Vagina (tissue), 2 donors: ENCODE measurements at places on chromosomes 13 and 19. TPM values are rescaled to one million over a fixed set of nuclear protein-coding genes. Genes with fewer than 3 reads are reported as not detected.

Gene ZNF30
- 2.5 TPM for total RNA-seq

Gene ZNF560
- 0.49 TPM for total RNA-seq

Gene ELSPBP1
- not detected for total RNA-seq

Gene CEACAM8
- total RNA-seq = not detected

Gene TMEM272
- 0.25 TPM for total RNA-seq

Gene MAP4K1
- 47.9 TPM for total RNA-seq

Gene SPRED3
- 0.49 TPM for total RNA-seq

Gene SHISA7
- total RNA-seq = 0.25 TPM

Gene URAD
- not detected for total RNA-seq

Gene CAPS
- 35.8 TPM for total RNA-seq

Gene GPR4
- 3.4 TPM for total RNA-seq

Gene FBXO27
- total RNA-seq = 3.7 TPM

Gene ONECUT3
- total RNA-seq = not detected

Gene ZNF486
- total RNA-seq = 4.2 TPM

Gene ATP4B
- not detected for total RNA-seq

Gene GIPC1
- total RNA-seq = 81.0 TPM

Gene ATXN8OS
- not detected for total RNA-seq

Gene ZNF66
- 6.4 TPM for total RNA-seq

- no peak overlapping the region for H3K4me3 ChIP-seq
- H3K27ac ChIP-seq = no peak overlapping the region
- H3K4me1 ChIP-seq = no peaks in the 10 kb centered on the region
- H3K27me3 ChIP-seq = no peaks in the 10 kb centered on the region
- DNase-seq = no peak
- H3K36me3 ChIP-seq = no peaks in the 10 kb centered on the region
These were observed 183.5 kb downstream of the SPRY2 start for GRCh38 chr13:80157261-80157932.

- H3K4me3 ChIP-seq = no peak overlapping the region
- peaks cover 100% of the 10 kb centered on the region for H3K4me1 ChIP-seq
- H3K36me3 ChIP-seq = no peaks in the 10 kb centered on the region
- H3K27me3 ChIP-seq = no peaks in the 10 kb centered on the region
- peak overlapping the region; percentile 97 for H3K27ac ChIP-seq
These were observed 8.9 kb downstream of the ACTN4 start for GRCh38 chr19:38656171-38656981.

- no peak for DNase-seq
- no peaks in the 10 kb centered on the region for H3K27me3 ChIP-seq
- no peak overlapping the region for H3K4me3 ChIP-seq
- no peaks in the 10 kb centered on the region for H3K36me3 ChIP-seq
- H3K27ac ChIP-seq = no peak overlapping the region
- H3K4me1 ChIP-seq = no peaks in the 10 kb centered on the region
These were observed 23.7 kb downstream of the KLF5 start for GRCh38 chr13:73082471-73082870.

- no peak overlapping the region for H3K27ac ChIP-seq
- H3K27me3 ChIP-seq = no peaks in the 10 kb centered on the region
- no peak for DNase-seq
These were observed 23.0 kb upstream of the LAMP1 start for GRCh38 chr13:113273851-113274590.

DNA sequence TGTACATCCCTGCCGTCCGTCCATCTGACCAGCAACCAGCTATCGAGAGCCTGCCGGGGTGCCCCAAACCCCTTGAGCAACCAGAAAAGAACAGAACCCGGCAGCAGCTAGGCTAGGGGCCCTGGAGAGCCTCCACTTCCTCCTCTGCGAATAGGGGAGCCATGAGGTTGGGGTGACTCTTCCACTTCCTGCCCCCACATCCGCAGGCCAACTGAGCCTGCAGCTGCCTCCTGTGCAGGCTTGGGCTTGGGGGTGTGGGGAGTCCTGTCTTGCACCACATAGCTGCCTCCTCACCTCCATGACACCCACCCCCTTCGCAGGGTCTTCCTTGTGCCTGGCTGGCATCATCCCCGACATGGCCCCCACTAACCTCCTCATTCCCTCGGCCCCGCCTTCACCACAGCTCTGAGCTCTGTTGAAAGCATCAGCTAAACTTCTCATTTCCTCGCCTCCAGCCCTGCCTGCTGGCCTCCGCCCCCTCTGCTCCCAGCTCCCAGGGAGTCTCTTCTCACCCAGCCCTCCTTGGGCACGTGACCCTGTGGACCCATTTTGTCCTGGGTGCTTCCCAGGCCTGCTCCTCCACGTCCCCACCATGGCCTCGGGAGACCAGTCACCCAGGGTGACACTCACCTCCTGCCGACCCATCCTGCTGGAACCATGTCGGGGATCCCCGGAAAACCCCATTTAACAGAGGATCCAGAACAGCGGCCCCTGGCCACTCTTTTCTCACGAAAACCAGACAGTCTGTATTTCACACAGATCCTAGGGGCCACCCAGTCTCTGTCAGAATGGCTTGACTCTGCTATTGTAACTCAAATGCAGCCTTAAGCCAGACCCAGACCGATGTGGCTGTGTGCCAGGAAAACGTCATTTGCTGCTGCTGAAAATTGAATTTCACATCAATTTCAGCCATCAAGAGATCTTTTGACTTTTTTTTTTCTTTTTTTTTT is 50.4 kb downstream of the MYO9B start:
- DNase-seq = no peak
- peaks cover 18% of the 10 kb centered on the region for H3K4me1 ChIP-seq
- peak overlapping the region; percentile 4 for H3K4me3 ChIP-seq
- peaks cover 8% of the 10 kb centered on the region for H3K36me3 ChIP-seq

DNA sequence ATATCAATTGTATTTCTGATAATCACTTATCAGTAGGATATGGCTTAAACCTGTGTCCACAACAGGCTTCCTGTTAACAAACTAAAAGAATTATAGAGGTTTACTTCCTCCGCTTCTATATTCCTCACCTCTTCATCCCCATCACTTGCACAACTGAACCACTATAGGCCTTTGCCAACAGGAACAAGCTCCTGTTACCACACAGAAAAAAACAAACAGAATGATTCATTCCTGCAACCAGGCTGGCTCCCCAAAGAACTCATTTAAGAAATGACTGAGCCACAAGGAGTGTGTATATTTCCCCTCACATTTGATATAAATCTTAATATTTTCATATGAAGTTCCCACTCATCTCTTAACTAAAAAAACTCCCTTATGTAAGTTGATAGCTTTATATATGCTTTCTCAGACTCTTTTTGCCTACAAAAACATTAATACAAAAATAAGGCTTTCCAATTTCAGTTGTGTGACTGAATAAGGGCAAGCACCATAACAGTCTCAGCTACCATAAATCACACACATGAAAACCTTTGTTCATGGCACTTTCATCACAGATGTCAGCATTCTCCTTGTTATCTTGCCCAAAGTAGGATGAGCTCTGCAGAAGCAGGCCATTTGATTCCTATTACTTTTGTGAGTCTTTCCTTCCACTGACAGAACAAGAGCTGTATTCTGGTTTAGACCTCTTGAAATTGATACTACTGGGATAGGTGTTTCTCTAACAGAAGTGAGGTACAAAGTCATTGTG is 366.8 kb downstream of the SLITRK1 start:
- no peak for DNase-seq
- H3K36me3 ChIP-seq = no peaks in the 10 kb centered on the region
- no peaks in the 10 kb centered on the region for H3K27me3 ChIP-seq
- no peak overlapping the region for H3K27ac ChIP-seq

- H3K36me3 ChIP-seq = no peaks in the 10 kb centered on the region
- no peaks in the 10 kb centered on the region for H3K4me1 ChIP-seq
- no peak overlapping the region for H3K27ac ChIP-seq
These were observed 38.3 kb downstream of the RASL11A start for GRCh38 chr13:27308941-27309340.

DNA sequence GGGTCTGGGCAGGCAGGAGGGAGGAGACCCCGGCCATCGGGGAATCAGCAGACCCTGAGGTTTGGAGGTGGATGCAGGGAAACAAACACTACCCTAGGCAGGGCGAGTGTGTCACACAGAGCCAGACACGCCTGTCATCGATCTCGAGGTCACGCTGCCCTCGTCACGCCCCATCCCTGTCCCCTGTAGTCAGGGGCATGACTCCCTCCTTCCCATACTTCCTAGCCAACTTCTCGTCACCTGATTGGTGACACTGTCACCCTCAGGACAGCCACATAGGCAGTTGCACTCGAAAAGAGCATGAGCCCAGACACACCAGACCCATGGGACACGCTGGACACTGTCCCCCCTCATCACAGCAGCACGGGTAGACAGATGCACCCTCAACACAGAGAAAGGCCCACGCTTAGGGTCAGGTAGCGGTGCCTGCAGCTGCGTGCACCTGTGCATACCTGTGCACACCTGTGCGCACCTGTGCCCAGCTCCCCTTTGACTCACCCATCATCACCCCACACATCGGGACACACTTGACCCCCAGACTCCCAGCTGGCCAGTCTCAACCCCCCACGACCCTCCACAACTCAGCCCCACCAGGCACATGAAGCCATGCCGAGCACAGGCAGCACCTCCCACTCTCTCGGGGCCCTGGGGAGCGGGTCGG is 11.9 kb downstream of the CILP2 start:
- H3K27me3 ChIP-seq = no peaks in the 10 kb centered on the region
- peaks cover 6% of the 10 kb centered on the region for H3K4me1 ChIP-seq
- no peak for DNase-seq
- H3K4me3 ChIP-seq = no peak overlapping the region

GRCh38 chr19:43362179-43362578 is 8.7 kb downstream of the CD177 start:
- H3K4me3 ChIP-seq = no peak overlapping the region
- DNase-seq = no peak
- H3K27me3 ChIP-seq = no peaks in the 10 kb centered on the region
- no peak overlapping the region for H3K27ac ChIP-seq
- no peaks in the 10 kb centered on the region for H3K4me1 ChIP-seq

GRCh38 chr19:15701757-15702533 is 25.9 kb upstream of the OR10H2 start:
- no peak for DNase-seq
- H3K27me3 ChIP-seq = no peaks in the 10 kb centered on the region
- peaks cover 25% of the 10 kb centered on the region for H3K4me1 ChIP-seq
- no peaks in the 10 kb centered on the region for H3K36me3 ChIP-seq
- H3K4me3 ChIP-seq = no peak overlapping the region

GRCh38 chr13:27120011-27120410 is 51.6 kb downstream of the USP12 start:
- no peak overlapping the region for H3K27ac ChIP-seq
- H3K36me3 ChIP-seq = peaks cover 3% of the 10 kb centered on the region
- H3K27me3 ChIP-seq = no peaks in the 10 kb centered on the region
- DNase-seq = no peak
- peaks cover 39% of the 10 kb centered on the region for H3K4me1 ChIP-seq
- H3K4me3 ChIP-seq = no peak overlapping the region

GRCh38 chr19:13833330-13834243 is 38.3 kb downstream of the ZSWIM4 start:
- peak overlapping the region; percentile 84 for H3K27ac ChIP-seq
- peaks cover 58% of the 10 kb centered on the region for H3K4me1 ChIP-seq
- peak overlapping the region; percentile 18 for H3K4me3 ChIP-seq
- peaks cover 17% of the 10 kb centered on the region for H3K36me3 ChIP-seq

DNA sequence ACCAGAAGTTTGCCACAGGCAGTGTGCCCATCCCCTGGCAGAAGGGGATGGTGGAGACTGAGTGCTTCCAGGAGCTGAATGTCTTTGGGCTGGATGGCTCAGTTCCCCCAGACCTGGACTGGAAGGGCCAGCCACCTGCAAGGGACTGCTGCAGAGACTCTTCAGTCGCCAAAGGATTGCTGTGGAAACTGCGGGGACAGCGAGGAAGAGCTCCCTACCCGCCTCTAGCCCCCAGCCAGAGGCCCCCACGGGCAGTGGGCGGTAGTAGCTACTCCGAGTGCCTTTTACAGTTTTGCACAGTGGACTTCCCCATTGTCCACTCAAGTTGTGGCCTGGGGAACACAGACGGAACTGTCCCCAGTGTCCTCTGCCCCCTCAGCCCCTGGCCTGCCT is 138.5 kb downstream of the ZDHHC20 start:
- peaks cover under 1% of the 10 kb centered on the region for H3K4me1 ChIP-seq
- no peak overlapping the region for H3K27ac ChIP-seq
- no peaks in the 10 kb centered on the region for H3K27me3 ChIP-seq
- no peak for DNase-seq
- no peak overlapping the region for H3K4me3 ChIP-seq

DNA sequence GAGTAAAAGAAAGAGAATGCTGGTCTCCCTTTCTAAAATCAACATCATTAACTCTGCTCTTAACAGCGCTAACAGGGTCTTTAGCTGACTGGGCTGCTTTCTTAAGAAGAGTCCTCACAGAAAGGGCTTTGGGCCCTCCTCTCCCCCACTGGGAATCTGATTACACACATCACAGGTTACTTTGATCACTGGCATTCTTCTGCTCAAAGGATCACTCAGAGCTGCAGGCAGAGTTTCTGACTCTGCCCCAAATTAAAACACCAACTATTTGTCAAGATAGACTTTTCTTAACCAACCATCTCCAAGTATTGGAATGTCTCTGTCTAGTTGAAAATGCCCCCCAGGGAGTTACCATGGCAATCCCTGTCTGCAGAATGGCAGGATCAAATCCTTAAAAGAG is 31.1 kb upstream of the SIAH3 start:
- H3K4me3 ChIP-seq = no peak overlapping the region
- DNase-seq = no peak
- no peaks in the 10 kb centered on the region for H3K27me3 ChIP-seq
- no peaks in the 10 kb centered on the region for H3K4me1 ChIP-seq
- H3K27ac ChIP-seq = no peak overlapping the region
- H3K36me3 ChIP-seq = no peaks in the 10 kb centered on the region

GRCh38 chr13:53126841-53127245 is 98.2 kb downstream of the OLFM4 start:
- no peak for DNase-seq
- no peaks in the 10 kb centered on the region for H3K27me3 ChIP-seq
- H3K27ac ChIP-seq = peak overlapping the region; percentile 45
- H3K4me1 ChIP-seq = peaks cover 5% of the 10 kb centered on the region
- no peaks in the 10 kb centered on the region for H3K36me3 ChIP-seq

- no peaks in the 10 kb centered on the region for H3K4me1 ChIP-seq
- no peak overlapping the region for H3K27ac ChIP-seq
- H3K36me3 ChIP-seq = no peaks in the 10 kb centered on the region
- DNase-seq = no peak
- H3K4me3 ChIP-seq = no peak overlapping the region
These were observed 7.4 kb downstream of the CHST8 start for GRCh38 chr19:33628921-33629825.

GRCh38 chr19:55275851-55276719 is 3.8 kb downstream of the HSPBP1 start:
- no peaks in the 10 kb centered on the region for H3K27me3 ChIP-seq
- no peak overlapping the region for H3K27ac ChIP-seq
- H3K4me1 ChIP-seq = peaks cover 21% of the 10 kb centered on the region
- H3K4me3 ChIP-seq = no peak overlapping the region
- peaks cover 55% of the 10 kb centered on the region for H3K36me3 ChIP-seq
